ENCODE measurements at places on chromosomes 12 and 14.

DNA sequence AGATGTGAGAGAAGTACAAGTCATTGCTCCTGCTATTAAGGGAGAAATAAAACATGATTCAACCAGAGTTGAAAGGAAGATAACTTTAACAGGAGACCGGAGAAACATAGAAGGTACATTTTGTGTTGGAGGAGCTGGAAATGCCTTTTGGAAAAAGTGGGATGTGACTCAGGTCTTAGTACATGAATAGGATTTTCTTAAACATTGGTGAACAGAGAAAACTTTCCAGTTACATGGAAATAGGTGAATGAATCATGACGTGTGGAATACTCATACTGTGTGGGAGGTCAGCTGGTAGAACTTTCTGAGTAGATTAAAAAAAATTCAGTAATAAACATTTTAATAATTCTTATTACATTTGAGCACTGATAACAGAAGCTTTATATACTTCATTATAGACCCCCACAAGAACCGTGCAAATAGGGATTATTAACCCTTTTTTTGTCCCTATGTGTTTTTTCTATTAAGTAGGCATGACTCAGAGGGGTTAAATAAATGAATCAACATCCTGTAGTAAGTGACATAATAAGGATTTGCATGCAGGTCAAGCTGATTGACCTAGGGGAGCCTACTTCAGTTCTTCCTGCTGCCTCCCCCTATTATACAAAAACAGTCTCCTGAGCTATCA, 710.5 kb downstream of the NOVA1 start:
- no peak for DNase-seq

DNA sequence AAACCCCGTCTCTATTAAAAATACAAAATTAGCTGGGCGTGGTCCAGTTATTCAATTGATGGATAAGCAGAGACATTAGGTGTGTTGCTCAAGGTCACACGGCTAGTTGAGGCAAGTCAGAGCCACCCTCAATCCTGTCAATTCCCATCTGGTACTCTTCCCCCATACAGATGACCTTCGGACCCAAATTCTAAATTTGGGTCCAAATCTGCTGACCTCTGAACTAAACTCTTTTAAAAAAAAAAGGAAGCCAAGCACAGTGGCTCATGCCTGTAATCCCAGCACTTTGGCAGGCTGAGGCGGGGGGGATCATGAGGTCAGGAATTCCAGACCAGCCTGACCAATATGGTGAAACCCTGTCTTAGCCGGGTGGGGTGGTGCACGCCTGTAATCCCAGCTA, 23.9 kb downstream of the GCN1 start:
- no peak for DNase-seq

DNA sequence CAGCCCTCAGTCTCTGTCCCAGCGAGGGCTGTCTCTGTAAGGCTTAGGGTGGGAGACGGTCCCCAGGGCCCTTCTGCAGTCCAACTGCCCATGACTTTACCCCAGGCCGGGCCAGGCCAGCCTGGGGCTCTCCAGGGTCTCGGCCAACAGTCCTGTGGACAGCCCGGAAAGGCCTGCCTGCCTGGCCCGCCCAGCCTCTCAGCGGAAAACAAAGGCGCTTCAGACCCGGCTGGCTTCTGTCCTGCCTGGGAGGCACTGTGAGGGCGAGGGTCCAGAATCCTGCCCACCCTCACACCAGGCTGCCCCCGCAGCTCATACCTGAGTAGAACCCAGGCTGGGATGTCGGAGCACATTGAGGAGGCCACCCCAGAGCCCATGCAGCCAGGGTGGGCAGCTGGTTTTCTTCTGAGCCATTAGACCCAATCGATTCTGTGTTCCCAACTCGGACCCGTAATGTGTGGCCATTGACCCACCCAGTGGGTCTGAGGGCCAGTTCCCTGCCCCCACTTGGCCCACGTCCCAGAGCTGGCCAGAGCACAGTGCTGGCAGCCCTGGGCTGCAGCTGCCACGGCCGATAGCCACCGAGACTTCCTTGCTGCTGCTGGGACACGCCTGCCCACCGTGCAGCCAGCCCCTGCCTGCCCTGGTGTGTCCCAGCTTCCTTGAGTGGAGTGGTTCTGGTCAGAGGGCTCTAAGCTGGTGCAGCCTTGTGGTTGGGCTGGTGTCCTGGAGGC, 1.6 kb downstream of the CRIP2 start:
- peak; percentile 55 for DNase-seq

GRCh38 chr14:100336618-100337530, 13.7 kb downstream of the SLC25A47 start:
- DNase-seq: no peak

- DNase-seq: no peak
Observed at GRCh38 chr14:22155571-22155970, 433.5 kb downstream of the DAD1 start.

- DNase-seq: peak; percentile 73
Observed at GRCh38 chr12:28611115-28611435, 420.8 kb downstream of the CCDC91 start.

- DNase-seq: no peak
Observed at GRCh38 chr12:49631336-49631907, 8.1 kb downstream of the PRPF40B start.

- DNase-seq: no peak
Observed at GRCh38 chr12:28460420-28461130, 270.3 kb downstream of the CCDC91 start.

- no peak for DNase-seq
Observed at GRCh38 chr14:104064003-104064402, 21.5 kb upstream of the ASPG start.

- peak; percentile 4 for DNase-seq
Observed at GRCh38 chr12:28409892-28410291, 219.6 kb downstream of the CCDC91 start.

DNA sequence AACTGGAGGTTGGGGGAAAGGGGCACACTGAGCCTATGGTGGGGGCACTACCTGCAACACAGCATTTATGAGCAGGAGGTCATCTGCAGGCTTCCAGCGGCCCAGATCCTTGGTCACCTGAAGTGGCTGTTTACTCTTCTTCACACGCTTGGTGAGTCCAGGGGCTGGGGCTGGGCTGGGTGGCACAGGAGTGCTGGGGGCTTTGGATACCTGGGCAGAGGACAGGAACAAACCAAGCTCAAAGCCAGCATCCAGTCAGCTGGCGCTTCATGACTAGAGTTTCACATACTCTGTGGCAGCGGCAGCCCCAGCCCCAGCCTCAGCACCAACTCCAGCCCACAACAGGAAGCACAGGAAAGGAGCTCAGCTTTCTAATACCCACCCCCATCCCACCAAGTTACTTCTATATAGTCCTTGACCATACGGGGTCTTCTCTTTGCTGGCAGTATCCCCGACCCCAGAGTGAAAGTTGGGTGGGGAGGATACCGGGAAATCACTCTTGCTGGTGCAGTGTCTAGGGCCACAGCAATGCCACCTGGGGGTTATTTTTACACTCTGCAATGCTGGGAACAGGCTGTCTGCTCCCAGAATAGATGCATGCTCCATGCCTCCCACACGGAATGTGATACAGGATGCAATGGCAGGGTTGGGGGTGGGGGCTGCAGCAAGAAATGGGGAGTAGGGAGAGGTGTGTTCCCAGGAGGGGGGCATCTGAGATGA, 3.1 kb downstream of the MCRS1 start:
- DNase-seq: no peak

DNA sequence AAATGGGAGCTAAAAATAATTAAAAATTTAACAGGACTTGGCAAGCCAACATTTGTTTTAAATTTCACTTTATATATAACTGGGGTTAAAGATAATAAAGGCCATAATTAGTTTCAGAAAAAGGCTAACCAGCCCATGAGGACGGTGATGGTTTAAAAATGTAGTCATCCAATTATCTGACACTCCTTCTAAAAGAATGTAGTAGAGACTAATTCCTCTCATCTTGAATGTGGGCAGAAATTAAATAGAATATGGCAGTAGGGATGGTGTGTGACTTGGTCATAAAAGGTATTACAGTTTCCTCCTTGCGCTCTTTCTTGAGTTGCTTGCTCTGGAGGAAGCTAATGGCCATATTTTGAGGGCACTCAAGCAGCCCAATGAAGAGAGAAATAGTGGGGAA, 49.1 kb upstream of the PTPRB start:
- no peak for DNase-seq

DNA sequence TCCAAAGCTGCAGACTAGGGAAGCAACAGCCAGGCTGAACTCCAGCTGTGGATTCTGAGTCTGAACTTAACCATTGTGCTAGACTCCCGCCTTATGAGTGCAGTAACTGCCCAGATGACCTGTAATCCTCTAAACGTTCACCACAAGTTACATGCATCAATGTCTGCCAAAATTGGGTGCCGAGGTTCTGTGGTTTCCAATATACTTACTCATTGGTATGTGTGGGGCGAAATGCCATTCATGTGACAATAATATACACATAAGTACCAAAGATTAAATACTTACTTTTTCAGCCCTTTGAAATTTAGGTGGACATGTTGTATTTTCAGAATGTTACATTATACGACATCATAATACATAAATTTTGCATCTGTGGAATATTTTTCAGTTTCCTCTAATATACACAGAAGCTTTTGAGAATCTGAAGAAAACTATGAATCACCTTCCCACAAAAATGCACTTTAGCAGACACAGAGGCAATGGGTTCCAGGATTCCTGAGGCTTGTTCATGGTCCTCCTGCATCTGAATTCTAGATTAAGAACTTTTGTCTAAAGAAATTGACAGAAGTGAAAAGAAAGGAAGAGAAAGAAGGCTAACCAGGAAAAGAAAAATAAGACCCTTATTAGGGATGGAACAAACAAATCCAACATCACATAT, 31.7 kb downstream of the GRIP1 start:
- peak; percentile 85 for DNase-seq

- DNase-seq: peak; percentile 64
Observed at GRCh38 chr12:69097619-69098368, 141.6 kb upstream of the CPSF6 start.

- no peak for DNase-seq
Observed at GRCh38 chr14:37870170-37870569, 274.7 kb downstream of the TTC6 start.

All from AG08395 (cell line).